ENCODE measurements at places on chromosomes 11 and 22.

DNA sequence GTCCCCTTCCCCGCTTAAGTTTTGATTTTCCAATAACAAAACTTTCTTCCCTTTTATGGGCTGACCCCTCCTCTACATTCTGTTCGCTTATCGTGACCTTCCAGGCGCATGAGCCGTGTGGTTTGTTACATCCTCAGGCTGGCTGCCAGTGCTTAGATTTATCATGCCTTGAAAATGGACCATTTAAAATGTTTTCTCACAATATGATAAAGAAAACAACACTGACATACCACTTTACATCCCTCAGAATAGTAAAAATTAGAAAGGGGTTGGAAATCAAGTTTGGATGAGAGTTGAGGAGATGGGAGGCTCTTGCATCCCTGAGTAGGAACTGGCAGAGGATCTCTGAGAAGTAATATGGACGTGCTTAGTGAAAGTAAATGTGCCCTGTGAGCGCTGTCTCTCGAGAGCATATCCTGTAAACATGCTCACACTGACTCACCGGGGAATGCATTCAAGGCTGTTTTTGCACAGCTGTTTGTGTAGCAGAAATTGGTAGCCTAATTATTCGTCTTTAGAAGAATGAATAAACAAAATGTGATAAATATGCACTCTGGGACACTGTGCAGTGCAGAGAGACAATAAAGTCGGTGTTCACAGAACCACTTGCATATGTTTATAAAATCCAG is 17.1 kb upstream of the TOLLIP start:
- no peak for DNase-seq

GRCh38 chr11:107840129-107840484 is 18.5 kb downstream of the SLC35F2 start:
- DNase-seq: no peak

DNA sequence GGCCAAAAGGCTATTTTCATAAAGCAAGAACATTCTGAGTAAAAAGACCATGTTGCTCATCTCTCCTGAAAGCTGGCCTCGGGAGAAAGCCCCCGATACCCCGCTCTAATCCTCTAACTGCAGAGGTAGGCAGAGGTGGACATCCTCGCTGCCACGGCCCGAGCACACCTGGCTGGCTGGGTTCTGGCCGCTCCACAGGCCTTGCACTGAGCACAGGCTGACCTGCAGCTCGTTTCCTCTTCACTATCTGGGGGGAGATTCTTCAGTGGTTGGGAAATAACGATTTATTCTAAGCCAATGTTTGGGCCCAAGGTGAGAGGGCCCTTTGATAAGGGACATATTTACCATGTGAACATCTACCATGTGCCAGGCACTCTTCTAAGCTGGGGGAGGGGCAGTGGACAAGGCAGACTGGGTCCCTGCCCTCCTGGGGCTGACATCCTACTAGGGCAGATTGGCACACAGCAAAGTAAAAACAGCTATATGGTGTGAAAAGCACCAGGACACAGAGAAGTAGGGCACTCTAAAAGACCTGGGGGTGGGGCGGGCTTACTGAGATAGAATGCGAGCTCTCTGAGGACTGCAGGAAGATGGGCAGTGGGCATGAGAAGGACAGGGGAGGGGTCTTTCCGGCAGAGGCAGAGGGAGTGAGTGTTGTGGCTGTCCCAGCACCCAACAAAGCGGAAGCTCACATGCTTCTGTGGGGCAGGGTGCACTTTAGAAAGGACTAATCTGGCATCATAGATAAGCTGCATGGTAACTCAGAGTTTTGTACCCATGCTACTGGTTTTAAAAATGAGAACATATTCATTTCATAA is 65.5 kb upstream of the ARFGAP3 start:
- DNase-seq: no peak

DNA sequence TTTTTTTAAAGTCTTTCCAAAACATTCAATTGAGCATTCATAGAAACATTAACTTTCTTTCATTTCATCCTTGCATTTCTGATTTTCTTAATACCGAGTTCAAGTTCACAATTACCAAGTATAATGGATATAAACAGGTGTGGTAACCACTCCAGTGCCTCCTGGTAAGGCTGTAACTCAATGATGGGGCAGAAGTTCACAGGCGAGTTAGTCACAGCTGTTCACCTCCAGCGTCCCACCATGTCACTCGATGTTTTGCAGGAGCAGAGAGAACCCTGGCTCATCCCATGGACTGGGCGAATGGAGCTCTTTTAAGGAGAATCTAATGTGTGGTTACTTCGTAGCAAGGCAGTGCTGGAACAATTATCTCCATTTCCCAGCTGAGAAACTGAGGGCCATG is 94.4 kb upstream of the ALX4 start:
- no peak for DNase-seq

DNA sequence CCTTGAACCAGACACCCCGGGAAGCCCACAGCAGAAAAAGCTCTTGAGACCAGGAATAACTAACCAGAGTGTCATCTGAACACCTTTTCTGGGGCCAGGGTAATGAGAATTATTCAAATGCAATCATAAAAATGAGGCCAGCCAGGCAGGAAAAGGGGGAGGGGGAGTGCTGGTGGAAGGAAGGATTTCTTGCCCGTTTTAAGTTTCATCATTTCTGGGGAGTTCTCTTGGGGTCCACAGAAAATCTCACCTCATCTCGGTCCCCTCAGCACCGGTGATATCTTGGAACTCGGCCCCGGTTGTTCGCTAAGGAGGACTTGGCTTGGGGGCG is 495 bp upstream of the PKNOX2 start:
- no peak for DNase-seq

DNA sequence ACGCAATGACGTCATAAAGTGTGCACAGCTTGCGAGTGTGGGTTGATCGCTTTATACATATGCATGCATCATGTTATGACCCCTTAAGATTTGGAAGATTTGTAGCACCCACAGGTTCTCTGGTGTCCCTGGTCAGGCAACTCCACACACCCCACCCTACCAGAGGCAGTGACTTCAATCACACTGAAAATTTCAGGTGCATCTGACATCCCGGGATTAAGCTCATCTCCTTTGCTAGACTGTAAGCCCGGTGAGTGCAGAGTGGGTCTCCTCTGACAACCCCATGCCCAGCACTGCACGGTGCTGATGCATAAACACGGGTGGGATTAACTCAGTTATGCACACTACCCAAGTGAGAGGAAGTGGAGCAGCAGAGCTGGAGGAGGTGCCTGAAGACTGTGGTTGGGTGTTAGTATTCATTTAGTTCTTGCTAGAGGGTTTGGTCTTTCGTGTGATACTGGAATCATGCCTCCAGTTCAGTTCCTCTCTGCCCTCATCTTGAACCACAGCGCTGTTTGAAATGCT is 6.5 kb downstream of the ARSA start:
- peak; percentile 66 for DNase-seq

DNA sequence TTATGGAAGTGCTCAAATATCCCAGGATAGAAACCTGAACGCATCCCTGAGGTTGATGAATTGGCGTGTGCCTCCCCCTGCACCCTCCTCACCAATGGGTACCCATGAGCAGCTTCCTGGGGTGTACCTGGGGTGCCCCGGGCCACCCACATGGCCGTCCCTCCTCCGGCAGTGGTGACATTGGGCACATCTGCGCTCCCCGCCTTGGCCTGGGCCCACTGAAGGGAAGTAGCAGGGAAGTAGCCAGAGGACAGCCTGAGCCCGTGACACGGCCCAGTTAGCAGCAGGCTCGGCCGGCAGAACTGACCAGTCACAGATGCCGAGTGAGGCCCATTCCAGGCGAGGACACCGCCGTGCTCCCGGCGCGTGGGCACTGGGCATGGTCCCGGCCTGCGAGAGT is 16.7 kb downstream of the MRPL23 start:
- no peak for DNase-seq

- no peak for DNase-seq
Measured at GRCh38 chr11:1158681-1159487, 1.1 kb downstream of the MUC5AC start.

DNA sequence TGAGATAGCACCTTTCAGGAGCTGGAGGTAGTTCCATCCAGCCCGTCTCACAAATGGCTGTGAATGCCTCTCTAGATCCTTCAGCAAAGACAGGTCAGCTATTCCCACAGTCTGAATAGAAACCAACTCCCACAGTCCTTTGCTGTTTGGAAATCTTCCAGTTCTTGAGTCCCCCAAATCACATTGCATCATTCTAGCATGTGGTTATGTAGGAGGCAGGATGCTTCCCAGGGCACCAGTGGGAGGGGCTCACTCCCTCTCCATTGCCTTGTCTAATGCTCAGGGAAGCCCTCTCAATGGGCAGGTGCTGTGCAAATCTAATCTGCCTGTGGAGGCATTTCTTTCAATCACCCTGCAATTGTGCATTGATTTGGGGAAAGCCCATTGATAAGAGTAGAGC is 14.6 kb downstream of the NAV2 start:
- no peak for DNase-seq

- DNase-seq: no peak
Measured at GRCh38 chr11:1194977-1195681, 27.7 kb upstream of the MUC5B start.

- no peak for DNase-seq
Measured at GRCh38 chr11:92752122-92752521, 217.3 kb upstream of the MTNR1B start.

All from CD4-positive, alpha-beta T cell treated with Interleukin-4 for 4 hours (primary cell).